ENCODE measurements at places on chromosomes 11 and 22.

- no peak for DNase-seq
Measured at GRCh38 chr22:27636716-27637508, 164.6 kb downstream of the MN1 start.

DNA sequence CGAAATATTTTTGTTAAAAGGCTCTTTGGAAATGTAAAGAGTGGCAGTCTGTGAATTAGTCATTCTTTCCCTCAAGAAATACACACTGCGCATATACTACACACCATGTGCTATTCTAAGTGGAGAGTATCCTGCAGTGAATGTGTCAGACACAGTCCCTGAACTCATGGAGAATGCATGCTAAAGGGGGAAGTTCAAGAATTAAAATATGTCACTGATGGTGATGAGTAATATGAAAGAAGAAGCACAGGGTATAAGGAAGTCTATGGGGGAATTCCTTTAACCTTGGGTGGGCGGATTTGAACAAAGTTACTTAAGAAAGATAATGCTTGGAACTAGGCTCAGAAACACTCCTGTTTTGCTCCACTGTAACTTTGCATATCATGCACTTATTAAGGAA, 153.0 kb downstream of the LRRC4C start:
- no peak for DNase-seq

DNA sequence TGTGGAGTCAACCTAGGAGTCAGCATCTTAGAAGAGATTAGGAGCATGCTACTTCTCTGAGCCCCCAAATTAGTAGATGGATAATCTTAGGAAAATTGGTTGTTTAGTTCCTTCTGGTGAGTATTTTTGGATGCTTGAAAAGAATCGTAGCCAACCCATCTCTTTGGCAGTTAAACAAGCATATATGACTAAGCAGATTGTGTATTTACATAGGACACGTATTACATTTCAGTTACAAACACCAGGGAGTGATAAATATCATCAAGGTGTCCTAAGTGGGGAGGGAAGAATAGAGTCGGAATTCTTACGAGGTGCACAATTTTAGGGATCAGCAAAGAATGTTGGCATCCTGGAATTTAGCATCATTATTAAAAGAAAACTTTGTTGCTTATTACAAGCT, 13.5 kb downstream of the PLET1 start:
- no peak for DNase-seq

- no peak for DNase-seq
Measured at GRCh38 chr11:68763926-68764657, 12.8 kb upstream of the TESMIN start.

DNA sequence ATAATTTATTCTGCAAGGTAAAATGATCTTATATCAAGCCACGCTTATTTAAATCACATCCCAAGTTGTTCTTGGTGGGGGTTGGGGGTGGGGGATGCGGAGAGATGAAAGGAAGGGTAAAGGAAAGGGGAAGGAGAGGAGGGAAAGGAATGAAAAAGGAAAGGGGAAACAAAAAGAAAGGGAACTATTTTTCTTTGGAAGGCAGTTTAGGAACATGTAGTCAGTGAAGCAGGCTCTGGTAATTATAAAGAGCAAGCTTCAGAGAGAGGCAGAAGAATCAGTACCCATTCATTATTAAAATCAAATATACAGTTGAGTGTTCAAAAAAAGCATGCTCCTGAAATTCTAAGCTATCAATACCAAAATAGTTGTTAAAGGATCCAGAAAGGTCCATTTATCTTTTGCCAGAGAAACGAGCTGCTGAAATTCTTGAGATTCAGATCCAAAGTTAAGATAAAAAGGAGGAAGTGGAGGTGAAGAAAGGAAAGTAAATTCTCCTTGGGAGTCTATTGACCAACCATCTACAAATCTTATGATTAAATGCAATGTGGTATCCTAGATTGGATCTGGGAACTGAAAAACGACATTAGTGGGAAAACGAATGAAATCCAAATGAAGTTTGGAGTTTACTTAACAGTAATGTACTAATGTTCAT, 107.4 kb downstream of the SGSM3 start:
- DNase-seq, result no peak

GRCh38 chr11:61474013-61474643, 34.4 kb upstream of the LRRC10B start:
- DNase-seq, result no peak

DNA sequence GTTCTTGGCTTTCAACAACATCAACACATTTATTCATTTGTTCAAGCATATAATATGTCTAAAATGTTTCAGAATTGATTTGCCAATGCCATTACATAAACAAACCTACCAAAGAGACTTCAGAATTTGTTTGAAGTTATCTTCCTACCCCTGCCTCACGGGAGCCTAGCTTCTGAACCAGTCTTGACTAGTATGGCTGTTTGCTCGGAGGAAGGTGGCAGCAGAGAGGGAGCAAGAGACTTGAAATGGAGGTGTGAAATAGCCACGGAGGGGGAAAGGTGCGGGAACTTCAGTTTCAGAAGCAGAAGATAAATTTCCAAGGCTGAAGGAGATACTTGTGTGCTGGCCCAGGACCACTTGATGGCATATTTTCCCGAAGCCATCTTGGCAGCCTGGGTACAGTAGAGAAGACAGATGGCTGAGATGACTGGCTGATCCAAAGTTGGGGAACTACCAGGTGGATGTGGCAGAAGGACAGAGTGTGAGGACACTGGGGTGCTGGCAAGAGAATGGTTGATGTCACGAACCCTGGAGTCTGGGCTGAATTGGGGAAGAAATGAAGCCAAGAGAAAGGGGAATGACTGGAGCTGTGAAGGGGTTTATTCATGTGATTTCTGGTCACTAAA, 14.0 kb upstream of the MTCH2 start:
- no peak for DNase-seq

DNA sequence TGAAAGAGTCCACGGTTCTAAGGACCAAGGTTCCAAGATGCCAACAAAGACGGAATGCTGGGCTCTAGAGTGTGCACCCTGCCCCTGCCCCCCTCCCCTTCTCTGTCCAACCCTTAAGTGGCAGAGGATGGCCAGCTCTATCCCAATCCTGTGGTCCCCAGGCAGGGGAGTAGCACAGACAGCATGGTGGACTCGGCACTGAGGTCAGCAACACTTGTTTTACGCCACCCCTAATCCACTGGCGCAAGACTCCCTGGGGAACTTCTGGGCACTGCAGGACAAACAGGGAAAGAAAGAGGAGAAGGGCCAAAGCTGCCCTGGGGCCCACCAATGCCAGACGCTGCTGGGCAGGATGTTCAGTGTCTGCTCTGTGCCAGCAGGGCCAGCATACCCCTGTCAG, 18.9 kb downstream of the GDPD5 start:
- no peak for DNase-seq

GRCh38 chr11:36313750-36314433, 17.8 kb downstream of the PRR5L start:
- no peak for DNase-seq

GRCh38 chr11:45023065-45023365, 72.3 kb upstream of the TP53I11 start:
- no peak for DNase-seq

DNA sequence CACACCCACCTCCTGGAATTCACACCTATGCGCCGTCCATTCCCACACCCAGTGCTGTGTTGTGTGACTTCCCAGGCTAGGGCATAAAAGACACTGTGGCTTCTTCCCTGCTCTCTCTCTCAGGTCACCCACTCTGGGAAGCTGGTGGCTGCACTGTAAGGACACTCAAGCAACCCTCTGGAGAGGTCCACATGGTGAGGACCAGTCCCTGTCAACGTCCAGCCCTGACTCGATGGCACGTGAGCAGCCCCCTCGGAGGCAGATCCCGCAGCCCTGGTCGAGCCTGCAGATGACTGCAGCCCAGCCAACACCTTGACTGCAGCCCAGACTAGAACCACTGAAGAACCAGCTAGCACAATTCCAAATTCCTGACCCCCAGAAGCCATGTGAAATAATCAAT, 16.2 kb downstream of the CBX7 start:
- DNase-seq, result no peak

GRCh38 chr11:18455686-18456372, at the start of gene LDHAL6A:
LDHAL6A (plus strand) TSS chr11:18455856; CDS start chr11:18456681, 825 bp downstream.
- DNase-seq, result no peak

- no peak for DNase-seq
Measured at GRCh38 chr22:50626850-50627641, 906 bp downstream of the ARSA start.

- DNase-seq, result no peak
Measured at GRCh38 chr22:21796863-21797262, 61.3 kb upstream of the YPEL1 start.

DNA sequence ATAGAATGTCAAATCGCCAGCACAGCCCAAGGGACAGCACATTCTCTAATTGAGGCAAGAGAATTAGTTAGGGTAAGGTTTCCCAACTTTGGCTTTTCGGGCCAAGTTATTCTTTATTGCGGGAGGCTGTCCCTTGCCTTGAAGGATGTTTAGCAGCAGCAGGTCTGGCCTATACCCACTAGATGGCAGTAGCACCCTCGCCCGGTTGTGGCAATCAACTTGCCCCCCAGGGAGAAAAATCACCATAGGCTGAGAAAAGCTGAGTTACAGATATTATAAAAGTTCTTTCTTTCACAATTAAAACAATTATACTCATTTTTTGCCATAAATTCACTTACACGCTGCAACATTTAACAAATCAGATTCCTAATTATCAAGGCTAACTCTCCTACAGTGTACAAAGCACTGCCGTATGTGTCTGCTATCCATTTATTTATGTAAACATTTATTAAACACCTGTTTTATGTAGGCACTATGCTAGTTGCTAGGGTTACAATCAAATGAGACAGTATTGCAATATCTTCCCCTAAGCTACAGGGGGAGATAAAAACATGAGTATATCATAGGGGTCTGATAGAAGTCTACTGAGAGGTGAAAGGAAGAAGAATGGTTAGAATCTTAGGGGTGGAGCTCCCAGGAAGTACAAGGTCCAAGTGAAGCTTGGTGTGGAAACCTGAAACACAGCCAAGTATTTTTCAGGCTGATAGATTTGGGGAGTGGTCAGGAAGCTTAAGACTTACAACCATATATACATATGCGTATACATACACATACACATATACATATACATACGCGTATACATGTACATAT, 452.3 kb downstream of the RAB38 start:
- no peak for DNase-seq

DNA sequence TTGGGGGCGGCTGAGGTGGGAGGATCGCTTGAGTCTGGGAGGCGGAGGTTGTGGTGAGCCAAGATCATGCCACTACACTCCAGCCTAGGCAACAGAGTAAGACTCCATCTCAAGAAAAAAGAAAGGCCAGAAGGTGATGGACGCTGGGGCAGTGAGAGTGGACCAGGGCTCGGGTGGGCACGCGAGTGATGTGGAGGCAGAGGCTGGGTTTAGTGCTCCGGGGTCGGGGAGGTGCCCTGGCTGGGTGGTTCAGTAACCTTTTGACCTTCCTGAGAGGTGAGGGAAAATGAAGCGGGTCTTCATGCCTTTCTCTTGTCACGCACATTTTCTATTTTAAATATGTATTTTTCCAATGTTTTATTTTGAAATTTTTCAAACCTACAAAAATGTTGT, 45.1 kb downstream of the ST14 start:
- DNase-seq, result no peak

DNA sequence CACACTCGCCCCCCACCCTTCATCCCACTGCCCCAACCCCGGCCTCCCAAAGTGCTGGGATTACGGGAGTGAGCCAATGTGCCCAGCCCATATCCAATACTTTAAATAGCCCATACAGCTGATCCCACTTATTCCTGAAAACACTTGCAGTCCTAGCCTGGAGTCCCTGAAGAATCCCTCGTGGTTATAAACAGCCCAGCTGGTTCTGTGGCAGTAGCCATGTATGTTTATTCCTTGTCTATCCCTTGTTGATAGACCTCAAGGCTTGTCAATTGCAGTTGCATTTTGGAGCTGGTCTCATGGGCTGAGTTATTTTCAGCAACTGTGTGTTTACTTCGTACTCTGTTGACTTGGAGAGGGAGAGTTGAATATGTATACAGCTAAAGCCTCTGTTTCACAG, 21.5 kb upstream of the PAFAH1B2 start:
- no peak for DNase-seq

- DNase-seq, result no peak
Measured at GRCh38 chr11:12800032-12800671, 125.9 kb downstream of the TEAD1 start.

DNA sequence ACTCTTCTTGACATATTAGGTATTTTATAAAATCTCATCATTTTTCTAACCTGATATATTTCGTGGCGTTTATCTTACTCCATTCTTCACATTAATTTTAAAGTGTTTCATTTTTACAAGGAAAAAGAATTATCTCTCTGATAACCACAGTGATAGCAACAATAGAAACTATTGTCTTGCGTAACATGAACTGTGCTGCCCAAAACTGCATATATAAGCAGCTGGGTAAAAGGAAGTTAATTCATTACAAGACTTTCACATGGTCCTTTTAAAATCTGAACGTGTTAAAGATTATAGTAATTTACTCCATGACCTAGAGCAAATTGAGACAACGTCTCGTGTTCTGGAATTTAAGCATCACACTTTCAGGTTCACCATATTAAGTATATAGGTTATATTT, 210.4 kb upstream of the GRIA4 start:
- no peak for DNase-seq

- peak; percentile 85 for DNase-seq
Measured at GRCh38 chr11:31958076-31958735, 132.7 kb upstream of the RCN1 start.

GRCh38 chr11:87292598-87292997, 254.9 kb downstream of the TMEM135 start:
- DNase-seq, result no peak

DNA sequence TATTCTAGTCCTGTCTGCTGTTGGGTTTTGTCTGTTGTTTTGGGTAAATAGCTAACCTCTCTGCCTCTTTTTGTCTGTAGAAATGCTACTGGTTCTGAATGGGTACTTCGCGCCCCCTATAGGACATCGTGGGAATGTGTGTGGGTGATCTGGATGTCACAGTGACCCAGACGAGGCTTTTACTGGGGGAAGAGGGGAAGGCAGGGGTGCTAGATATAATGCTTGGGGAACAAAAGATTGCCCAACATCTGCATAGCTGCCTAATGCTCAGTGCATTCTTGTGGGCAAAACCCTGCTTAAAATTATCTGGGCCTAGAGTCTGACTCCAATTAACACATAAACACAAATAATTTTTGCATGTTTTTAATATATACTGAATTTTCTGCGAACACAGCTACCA, 57.7 kb downstream of the BMAL1 start:
- peak; percentile 38 for DNase-seq

GRCh38 chr11:11281626-11282025, 71.4 kb downstream of the CSNK2A3 start:
- no peak for DNase-seq

- DNase-seq, result peak; percentile 4
Measured at GRCh38 chr11:47551086-47551485, 1.8 kb downstream of the CELF1 start.

DNA sequence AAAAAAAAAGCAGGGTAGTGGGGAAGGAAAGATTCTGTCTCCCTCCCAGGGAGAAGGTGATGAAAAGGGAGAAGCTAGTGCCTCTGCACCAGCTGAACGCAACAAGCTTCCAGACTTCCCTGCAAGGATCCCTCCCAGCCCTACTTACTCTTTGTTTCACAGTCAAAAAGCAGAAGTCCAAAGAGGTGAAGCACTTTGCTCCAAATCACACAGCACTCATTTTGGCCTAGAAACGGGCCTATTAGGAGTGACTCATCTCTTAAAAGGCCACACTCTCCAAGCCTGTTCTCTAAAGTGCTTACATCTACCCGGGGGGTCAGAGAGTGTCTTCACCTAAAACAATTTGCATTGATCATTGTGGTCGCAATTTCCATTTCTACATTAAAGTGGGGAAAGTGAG, 17.7 kb upstream of the GRK3 start:
- no peak for DNase-seq
